ENCODE measurements at places on chromosomes 6 and 20.

GRCh38 chr6:158756977-158757752 is 62.0 kb downstream of the EZR start:
- DNase-seq = no peak

- no peak for DNase-seq
These were observed 367.3 kb upstream of the POU3F2 start for GRCh38 chr6:98467091-98467490.

- DNase-seq = peak; percentile 3
These were observed 778.5 kb downstream of the MAFB start for GRCh38 chr20:39910536-39910935.

DNA sequence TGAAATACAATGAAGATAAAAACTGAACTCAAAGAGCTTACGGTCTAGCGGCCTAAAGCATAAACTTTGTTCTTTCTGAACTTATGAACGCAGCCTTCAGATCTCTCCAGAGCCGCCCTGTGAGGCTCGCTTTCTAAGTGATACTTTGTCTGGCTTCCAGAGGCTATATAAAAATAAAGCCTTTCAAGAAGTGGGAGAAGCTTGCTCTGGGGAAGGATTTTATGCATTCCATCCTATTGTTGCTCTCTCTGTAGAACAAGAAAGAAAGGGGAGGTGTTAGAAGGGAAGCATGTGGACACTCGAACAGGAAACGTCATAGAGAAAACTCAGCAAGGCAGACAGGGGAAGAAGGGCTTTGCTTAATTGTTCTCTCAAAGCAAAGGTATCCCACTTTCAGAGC is 77.0 kb downstream of the TBX18 start:
- no peak for DNase-seq

DNA sequence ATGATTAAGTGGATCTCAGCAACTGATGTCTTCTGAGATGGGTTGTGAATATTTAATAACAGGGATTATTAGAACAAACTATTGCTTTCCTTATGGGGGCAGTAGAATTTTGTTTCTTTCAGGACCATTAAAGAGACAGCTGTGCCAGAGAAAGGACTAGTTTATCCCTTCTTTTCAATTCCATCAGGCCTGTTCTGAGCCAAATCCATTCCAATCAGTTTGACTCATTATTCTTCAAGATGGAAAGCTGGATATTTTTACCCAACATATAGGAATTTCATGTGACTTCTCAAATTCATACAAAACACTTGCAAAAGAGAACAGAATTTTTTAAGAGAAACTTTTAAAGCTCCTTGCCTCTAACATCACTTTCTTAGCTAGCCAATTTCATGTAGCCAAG is 722.0 kb upstream of the FLRT3 start:
- no peak for DNase-seq

DNA sequence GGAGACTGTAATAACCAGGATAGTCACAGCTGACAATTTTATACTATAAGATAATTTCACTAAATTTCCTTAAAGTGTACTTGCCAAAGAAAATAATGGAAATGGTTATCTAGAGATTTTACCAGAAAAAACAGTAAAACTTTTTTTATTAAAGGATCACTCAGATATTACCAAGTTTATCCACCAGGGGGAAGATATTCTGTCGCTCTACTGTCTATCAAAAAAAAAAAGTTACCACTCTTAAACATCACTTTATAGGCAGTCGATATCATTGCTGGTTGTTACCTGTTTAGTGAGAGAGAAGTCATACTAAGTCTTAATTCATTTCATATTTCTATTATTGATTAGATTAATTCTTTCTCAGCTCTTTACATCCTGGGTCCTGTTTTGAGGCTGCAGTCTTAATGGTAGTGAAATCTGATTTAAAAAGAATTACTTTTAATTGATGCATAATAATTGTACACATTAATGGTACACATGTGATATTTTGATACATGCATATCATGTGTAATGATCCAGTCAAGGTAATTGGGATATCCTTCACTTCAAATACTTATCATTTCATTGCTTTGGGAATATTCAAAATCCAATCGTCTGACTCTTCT is 18.9 kb downstream of the L3MBTL3 start:
- no peak for DNase-seq

GRCh38 chr6:20400456-20401204 is 1.0 kb upstream of the E2F3 start:
- peak; percentile 90 for DNase-seq

DNA sequence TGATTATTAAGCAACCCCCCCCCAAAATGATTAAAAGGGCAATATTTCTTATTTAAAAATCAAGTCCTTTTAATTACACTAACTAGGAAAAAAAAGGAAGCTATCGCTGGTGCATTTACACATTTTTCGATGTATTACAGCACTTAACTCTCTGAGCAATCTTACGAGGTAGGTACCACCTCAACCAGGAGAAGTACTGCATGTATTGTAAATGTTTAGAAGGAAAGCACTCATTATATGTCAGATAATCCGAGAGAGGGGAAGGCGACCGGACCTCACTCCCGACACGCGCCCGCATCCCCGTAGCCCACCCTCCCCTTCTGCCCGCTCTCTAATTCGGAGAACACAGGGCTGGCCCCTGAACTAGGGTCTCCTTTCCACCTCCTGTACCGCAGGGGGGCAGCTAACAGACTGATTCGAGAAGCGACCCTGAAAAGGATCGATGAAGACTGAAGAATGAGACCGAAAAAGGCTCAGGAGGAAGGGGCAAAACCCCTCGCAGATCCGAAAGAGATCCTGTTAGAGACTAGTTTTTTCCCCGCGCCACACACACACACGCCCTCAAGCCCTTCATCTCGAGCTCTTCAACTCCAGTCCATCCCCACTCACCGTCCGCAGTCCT is 337 bp downstream of the ESF1 start:
- DNase-seq = no peak

GRCh38 chr6:37155394-37156312 is 14.3 kb upstream of the PIM1 start:
- no peak for DNase-seq

DNA sequence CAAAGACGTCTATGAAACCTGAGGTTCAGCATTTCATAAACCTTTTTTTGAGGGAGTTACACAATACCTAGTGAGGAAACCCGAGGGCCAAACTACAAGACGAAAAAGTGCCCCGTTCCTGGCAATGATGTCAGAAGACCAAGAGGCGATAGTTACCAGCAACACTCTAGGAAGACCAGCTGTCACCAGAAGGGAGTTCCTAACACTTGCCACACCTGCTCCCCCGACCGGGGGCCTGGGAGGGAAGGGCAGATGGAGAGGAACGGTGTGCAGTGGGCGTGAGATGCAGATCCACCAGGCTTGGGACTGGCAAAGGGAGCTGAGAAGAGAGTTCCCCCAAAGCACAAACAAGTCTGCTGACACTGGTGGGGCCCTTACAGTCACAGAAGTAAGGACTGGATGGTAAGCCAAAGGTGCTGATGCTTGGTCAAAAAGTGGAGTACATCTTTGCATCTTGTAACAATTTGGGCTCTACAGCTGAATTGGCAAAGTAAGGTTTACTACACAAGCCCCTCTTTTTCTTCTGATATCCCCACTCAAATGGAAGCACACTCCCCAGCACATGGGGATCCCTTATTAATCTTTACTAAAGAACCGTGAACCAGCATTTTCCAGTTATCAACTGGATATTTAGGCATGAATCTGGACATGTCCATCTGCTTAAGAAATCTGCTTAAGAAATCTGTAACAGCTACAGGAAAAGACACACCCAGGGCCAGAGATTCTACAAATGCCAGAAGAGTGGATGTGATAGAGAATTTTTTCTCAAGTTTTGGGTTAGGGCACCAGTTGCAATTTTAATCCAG is 38.5 kb downstream of the PANK2 start:
- peak; percentile 74 for DNase-seq

- DNase-seq = no peak
These were observed 55.8 kb upstream of the SMOC2 start for GRCh38 chr6:168385037-168385759.

DNA sequence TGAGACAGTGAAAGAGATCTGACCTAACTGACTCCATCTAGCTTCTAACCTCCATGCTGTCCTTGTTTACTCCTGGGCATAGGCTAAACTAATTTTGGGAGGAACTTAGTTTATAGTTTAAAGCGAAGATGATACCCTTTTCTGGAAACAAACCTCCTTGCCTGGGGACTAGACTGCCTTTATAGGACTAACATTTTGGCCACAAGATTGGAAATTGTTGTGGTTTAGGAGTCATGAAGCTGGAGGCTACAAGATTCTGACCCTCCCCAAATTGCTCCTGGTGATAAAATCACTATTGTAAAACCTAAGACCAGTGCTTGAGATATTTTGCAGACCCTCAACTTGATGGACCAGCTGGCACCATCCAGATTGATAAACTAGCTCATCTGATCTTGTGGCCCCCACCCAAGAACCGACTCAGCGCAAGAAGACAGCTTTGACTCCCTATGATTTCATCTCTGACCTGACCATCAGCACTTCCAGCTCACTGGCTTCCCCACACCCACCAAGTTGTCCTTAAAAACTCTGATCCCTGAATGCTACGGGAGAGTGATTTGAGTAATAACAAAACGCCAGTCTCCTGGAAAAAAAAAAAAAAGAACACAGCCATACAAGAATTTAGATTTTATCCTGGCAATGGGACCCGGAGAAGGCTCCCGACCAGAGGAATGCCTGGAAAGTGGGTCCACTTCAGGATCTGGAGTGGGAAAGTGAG is 63.0 kb downstream of the ABHD12 start:
- DNase-seq = no peak

GRCh38 chr20:38405132-38405531 is 30.0 kb downstream of the SNHG17 start:
- no peak for DNase-seq

DNA sequence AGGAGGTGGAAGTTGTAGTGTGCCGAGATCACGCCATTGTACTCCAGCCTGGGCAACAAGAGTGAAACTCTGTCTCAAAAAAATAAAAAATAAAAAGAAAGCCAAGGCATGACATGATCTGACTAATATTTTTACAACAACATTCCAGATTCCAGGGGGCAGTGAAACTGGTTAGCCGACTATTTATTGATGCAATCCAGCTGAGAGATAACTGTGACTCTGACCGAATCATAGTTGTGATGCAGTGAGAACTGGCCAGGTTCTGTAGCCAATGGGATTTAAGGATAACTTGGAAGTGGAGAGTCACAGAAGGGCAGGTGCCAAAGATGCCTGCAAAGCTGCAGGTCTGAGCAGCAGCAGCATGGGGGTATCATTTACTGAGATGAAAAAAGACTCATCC is 82.9 kb upstream of the TSHZ2 start:
- DNase-seq = no peak

GRCh38 chr6:33132081-33132524 is 56.3 kb downstream of the HLA-DPB1 start:
- peak; percentile 86 for DNase-seq

GRCh38 chr6:7684843-7685242 is 41.1 kb upstream of the BMP6 start:
- DNase-seq = no peak

DNA sequence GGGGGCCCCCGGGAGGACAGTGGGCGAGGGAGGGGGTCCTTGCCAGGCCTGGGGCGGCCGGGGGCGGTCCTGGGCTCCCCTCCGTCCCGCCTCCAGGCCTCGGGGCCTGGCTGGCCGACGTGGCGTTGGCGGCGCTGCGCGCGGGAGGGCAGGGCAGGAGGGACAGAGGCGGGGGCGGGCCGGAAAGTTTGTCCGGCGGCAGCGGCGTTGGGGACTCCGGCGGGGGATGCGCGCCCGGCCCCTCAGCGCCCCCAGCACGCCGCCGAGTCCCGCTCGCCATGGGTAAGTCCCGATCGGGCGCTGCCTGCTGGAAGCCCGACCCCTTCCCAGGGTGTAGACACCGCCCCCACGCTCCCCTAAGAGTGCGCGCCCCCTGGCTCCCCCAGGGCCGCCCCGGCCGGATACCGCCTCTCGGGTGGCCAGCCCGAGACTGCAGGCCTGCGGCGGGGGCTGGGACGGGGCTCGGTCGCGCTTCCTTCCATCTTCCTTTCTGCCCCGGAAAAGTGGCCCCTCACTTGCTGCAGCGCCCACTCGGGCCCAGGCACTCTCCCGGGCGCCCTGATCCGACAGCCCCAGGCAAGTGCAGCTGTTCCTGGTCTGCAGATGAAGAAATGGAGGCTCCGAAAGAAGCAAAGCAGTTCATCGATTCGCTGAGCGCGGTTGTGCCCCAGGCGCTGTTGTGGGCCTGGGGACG is at the start of gene SLC2A10:
SLC2A10 (plus strand) TSS at position 191 of the 694 bp plus-strand sequence; CDS start at position 279, 88 bp downstream.
- DNase-seq = no peak

DNA sequence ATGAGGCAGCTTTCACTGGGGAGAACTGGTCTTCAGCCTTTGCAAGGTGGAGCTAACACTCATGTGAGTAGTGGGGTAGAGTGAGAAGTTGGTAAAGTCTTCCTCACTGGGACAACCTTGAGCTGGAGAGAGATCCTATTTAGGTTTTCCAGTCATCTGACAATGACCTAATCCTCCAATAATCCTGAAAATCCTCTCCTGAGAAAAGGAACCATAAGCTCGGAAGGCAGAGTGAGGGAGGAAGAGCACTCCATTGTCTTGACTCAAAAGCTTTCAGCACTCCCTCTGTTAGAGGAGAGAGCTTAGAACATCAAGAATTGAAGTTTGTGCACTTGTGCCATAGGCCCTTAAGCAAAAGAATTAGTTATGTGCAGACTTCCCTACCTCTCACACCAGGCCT is 77.8 kb downstream of the TRAM2 start:
- DNase-seq = no peak

GRCh38 chr6:93604951-93605350 is 185.6 kb upstream of the EPHA7 start:
- no peak for DNase-seq

GRCh38 chr6:159446340-159446739 is 246.7 kb downstream of the SOD2 start:
- no peak for DNase-seq

- DNase-seq = no peak
These were observed 10.7 kb downstream of the ZFAND3 start for GRCh38 chr6:37830225-37830624.

- no peak for DNase-seq
These were observed 299.3 kb upstream of the ZFP64 start for GRCh38 chr20:52490711-52491430.
